ENCODE measurements at places on chromosomes 1 and 21.

- no peak for DNase-seq
Observed at GRCh38 chr1:40981691-40982448, 2.4 kb downstream of the CTPS1 start.

GRCh38 chr1:119140177-119141019 lies at the start of gene WARS2:
WARS2 (minus strand) TSS chr1:119140653; CDS start chr1:119140644, 9 bp downstream.
- peak; percentile 95 for DNase-seq

GRCh38 chr1:235835226-235835625 lies 31.5 kb downstream of the LYST start:
- DNase-seq = no peak

GRCh38 chr21:35988416-35989137 lies 71.7 kb downstream of the SETD4 start:
- no peak for DNase-seq

GRCh38 chr21:26965040-26965906 lies 1.6 kb downstream of the ADAMTS5 start:
- no peak for DNase-seq

- DNase-seq = no peak
Observed at GRCh38 chr1:169484683-169485430, 887 bp downstream of the SLC19A2 start.

DNA sequence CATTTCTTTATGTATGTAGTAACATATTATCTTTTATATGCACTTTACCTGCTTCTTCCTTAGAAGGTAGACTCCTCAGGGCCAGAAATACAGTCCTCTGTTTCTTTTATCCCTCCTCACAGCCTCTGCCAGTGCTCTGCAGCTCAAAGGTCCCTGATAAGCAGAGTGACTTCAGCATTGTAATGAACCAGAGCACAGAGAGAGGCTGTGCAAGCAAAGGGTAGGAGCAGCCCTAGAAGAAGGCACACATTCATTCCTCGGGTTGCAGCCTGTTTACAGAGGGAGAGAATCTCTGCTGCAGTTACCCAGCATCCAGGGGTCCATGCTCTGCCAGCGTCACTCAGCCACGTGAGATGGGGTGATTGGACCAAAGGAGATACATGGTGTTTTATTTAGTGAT lies 101.1 kb downstream of the RHOU start:
- DNase-seq = no peak
